Left ventricle myocardium superior (tissue), 1 donor: ENCODE measurements at places on chromosomes 5 and 9.
A peak's percentile ranks its signal among the peaks of the same experiment; 100 is the strongest.

DNA sequence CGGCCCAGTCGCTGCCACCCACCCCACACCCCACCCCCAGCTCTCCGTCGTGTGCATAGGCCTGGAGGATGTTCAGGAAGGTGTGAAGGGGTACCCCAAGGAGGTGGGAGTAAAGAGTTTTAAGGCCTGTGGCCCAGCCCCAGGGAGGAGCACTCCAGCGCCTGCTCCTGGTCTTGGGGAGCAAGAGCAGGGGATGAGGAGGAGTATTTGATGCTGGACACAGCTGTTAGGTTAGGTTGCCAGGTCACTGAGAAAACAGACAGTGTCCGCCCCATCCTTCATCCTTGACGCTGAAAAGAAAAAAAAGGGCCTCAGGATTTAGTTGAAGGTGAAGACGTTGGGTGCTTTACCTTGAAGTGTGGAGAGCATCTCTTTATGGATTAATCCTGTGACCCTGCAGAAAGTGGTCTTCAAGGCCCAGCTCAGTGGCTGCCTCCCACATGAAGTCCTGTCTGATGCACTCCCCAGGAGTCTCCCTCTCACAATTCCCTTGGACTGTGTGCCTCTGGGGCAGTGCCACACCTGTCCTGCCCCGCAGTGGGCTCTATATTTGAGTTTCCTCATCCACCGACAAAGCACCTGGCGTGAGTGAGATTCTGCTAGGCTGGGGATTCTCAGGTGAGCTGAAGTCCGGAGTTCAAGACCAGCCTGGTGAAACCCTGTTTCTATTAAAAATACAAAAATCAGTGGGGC, 101.8 kb downstream of the SPRY4 start:
- DNase-seq: no peak

DNA sequence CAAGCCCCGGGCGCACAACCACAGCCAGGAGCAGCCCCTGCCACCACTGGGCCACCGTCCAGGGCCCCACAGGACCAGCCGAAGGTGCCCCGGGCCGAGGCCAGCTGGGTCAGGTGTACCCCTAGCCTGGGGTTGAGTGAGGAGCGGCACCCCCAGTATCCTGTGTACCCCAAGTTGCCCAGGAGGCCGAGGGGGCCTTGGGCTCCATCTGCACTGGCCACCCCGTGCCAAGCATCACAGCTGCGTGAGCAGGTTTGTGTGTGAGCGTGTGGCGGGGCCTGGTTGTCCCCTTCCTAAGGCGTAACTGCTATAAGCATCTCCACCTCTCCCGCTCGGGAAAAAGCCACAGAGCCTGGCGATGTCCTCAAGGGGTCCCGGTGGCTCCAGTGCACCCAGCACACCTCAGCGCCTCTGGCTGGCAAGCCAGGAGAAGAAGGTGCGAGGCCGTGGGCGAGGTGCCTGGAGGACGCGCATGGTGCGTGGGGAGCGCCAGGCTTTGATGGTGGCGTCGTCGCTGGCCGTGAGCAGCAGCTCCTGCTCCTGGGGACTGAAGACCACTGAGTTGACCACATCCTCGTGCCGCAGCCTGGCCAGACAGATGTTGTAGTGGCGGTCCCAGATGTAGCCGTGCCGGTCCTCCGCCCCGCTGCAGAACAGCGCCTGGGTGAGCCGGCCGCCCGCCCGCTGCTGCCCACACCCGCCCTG, 3.9 kb downstream of the FBXW5 start:
- peak; percentile 46 for DNase-seq

DNA sequence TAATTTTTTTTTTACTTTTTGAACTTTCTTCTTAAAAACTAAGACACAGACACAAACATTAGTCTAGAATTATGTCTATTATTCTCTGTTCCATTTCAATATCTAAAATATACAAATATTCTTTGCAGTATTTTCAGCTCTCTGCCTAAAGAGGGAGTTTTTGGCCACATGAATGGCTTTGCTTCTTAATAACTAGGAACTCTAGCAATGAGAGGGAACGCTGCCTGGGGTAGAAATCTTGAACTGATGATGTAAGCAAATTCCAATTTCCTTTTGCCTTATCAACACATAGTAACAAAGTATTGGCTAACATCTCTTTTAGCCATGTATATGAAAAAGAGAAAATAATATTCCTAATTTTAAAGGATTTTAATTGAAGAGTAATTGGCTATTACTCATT, 51.9 kb downstream of the SLC25A46 start:
- no peak for DNase-seq

- DNase-seq: no peak
These were observed 744.5 kb upstream of the C9orf72 start for GRCh38 chr9:28317745-28318144.

- no peak for DNase-seq
These were observed 122.8 kb downstream of the SIL1 start for GRCh38 chr5:139075066-139076050.

- no peak for DNase-seq
These were observed 339.7 kb downstream of the TMEM232 start for GRCh38 chr5:110386782-110387181.

- no peak for DNase-seq
These were observed 80.6 kb upstream of the SMIM23 start for GRCh38 chr5:171705036-171705435.

DNA sequence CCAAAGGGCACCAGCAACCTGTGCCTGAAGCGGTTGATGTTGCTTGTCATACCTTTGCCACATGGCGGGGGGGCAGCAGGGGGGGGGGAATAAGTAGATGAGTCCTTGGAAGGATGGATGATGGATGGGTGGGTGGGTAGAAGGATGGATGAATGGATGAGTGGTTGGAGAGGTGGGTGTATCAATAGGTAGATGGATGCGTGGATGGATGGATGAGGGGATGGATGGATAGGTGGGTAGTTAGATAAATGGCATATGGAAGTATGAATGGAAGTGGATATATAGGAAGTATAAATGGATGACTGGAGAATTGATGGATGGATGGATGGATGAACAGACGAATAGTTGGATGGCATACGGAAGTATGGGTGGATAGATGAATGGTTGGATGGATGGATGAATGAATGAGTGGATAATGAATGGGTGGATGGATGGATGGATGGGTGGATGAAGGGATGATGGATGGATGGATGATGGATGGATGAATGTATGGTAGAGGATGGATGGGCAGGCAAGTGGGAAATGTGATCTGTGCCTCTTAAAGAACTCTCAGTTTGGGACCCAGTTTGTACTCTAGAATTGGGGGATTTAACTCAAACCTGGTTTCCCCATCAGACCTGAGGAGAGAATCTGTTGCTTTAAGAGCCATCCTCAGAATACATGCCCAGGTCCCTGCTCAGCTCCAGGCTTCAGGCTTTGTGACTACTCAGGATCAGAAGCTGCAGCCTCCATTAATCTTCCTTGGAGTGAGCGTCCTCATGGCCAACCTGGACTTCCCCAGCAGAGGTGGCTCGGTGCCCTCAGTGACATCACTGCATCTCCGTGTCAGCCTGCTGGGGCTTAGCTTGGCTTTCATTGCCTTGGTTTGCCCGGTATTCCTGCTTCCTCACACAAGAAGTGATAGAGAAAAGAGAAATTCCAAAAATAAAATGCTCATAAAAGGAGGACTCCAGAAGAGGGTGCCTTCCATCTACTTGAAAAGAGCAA, 27.6 kb upstream of the SUSD3 start:
- no peak for DNase-seq

GRCh38 chr9:70816316-70816715, 305.1 kb downstream of the TRPM3 start:
- no peak for DNase-seq
